Foreskin fibroblast (primary cell): ENCODE measurements at places on chromosomes 7 and 10.
A peak's percentile ranks its signal among the peaks of the same experiment; 100 is the strongest.

- DNase-seq, result peak; percentile 64
These were observed at the start of gene HGF for GRCh38 chr7:81769891-81770727. TSS of gene HGF (minus strand) at chr7:81770047. CDS start at chr7:81769971, 76 bp downstream.

DNA sequence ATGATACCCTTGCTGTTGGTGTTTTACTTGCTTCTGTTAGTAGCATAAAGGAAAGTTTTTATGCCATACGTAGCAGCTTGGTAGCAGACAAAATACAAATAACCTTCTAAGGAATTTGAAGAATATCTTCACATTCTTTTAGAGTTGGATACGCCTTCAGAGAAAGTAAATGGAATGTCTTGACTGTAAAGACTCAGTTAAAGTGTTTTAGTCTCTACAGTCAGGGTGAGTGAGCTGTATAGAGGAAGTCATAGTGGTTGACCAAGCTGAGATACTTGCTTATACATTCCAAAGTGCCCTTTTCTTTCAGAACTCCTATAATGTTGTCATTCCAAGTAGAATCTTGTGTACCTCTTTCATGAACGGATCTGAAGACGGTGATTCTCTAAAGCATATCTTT, 37.7 kb downstream of the RABGEF1 start:
- DNase-seq, result no peak

- DNase-seq, result no peak
These were observed 551.8 kb downstream of the SORCS3 start for GRCh38 chr10:105192861-105193260.

- peak; percentile 81 for DNase-seq
These were observed 150.3 kb upstream of the NRP1 start for GRCh38 chr10:33484787-33485186.

DNA sequence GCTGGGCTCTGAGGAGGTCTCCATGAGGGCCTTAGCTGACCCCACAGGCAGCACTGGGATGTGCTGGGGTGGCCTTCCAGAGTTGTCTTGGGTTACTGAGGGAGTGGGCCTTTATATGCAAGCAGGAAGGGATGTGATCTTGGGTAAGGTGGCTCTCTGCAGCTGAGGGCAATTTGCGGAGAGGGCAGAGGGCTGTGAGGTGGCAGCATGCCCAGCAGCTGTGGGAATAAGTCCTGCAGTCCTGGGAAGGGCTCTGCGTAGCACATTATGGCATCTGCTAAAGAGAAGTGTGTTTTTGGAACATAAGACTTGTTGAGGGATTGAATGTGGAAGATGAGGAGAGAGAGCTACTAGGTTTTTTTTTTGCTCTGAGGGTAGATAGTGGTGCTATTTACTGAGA, 99.6 kb upstream of the KMT2E start:
- DNase-seq, result peak; percentile 65

DNA sequence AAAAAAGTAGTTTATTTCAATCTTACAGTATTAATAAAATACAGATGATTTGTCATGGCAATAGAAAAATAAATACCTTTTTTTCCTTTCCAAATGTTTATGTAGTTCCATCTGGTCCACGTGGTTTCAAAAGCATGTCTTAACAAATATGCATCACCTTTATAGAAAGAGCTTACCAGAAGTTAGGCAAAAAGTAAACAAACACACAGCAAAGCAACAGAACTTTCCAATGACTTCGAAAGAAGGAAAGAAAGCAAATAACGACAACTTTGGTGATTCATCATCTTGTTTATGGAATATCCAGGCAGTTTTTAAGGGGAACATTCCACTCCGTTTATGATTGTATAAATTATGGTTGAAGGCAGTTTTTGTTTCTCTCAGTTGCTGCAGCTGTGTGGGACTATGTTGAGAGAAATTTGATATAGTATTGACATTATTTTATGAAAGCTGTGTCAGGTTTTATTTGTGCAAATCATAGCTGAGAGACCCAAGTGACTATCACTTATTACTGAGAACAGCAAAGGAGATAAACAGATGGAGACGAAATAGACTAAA, 203.1 kb downstream of the CDC14C start:
- no peak for DNase-seq

DNA sequence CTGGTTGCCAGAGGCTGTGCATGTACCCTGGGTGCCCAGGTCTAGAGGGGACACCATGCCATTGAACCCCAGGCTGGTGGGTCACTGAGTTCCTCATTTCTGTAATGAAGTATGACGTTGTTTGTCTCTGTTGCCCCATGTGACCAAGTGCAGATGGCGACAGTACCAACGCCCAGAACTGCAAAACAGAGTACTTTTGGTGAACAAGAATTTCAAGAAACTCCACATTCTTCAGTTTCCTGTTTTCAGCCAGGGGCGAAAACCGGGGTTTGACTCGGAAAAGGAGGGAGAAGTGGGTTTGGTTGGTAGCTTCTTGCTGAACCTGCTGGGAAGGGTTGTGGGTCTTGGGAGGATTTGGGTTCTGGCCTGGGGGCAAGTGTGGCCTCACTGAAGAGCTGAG, 18.2 kb downstream of the CYP17A1 start:
- DNase-seq, result no peak

DNA sequence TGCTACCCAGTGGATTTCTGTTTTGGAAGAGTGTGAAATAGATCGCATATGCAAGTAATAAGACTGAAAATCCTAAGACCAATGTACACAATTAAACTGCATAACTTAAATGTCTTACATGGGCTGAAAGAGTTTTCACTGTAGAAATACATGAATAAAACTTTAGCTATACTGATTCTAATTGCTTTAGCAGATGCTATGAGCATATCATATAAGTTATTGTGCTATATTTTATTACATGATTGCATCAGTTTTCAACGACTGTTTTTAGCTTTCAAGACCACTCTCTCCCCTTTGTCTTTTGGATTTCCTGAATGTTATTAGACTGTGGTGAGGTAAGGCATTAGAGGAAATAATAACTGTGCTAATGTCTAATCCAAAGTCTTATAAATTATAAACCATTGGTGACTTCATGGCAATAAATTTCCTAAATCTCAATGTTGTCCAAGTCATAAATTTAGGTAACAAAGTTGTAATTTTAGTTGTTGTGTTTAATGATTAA, 124.5 kb downstream of the SEMA3A start:
- no peak for DNase-seq

- DNase-seq, result no peak
These were observed 14.0 kb upstream of the BLNK start for GRCh38 chr10:96285331-96285752.

DNA sequence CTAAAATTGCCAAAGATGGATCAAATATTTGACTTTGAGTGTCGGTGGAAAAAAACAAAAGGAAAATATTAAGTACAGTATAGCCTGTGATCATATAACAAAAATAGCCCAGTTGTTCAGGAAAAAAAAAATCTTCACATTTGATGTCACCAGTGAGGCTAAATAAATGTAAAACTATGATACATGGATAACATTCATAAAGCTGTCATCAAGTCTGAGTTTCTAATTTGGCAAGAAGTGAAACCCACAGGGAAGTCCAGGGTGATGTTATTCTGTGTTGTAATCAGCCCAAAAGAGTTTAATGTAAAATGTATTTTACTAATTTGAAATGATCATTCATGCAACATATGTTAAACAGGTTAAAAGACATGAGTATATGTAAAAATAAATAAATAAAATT, 908.0 kb downstream of the PCDH15 start:
- DNase-seq, result no peak

- DNase-seq, result no peak
These were observed 111.3 kb upstream of the DNAJB12 start for GRCh38 chr10:72466018-72466417.

GRCh38 chr7:43666938-43667337, 62.4 kb downstream of the COA1 start:
- DNase-seq, result peak; percentile 54

GRCh38 chr10:92074126-92074887, 150.7 kb downstream of the BTAF1 start:
- DNase-seq, result no peak

DNA sequence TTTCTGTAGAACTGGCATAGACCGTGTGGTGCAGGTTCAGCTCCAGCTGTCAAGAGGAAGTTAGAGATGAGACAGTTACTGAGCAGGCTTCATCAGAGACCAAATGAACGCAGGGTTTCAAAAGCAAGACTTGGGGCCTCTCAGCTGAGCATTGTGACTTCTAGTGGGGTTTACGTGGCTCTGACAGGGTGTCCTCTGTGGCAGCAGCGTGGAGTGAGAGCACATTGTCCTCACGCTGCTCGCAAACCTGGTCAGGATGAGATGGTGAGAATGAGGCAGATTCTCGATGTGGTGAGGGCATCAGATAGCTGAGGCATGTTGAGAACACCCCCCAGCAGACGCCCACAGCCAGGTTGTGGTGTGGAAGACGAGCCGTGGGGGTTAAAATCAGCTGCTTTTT, 126.0 kb downstream of the DNAJB6 start:
- DNase-seq, result no peak

GRCh38 chr10:15719899-15720634, at the start of gene ITGA8:
TSS of gene ITGA8 (minus strand) at chr10:15719922. CDS start at chr10:15719771, 151 bp downstream.
- DNase-seq, result peak; percentile 44

GRCh38 chr10:105974803-105975456, 1189.6 kb downstream of the SORCS1 start:
- DNase-seq, result peak; percentile 68

GRCh38 chr7:5776894-5777660, 4.4 kb downstream of the RNF216 start:
- DNase-seq, result no peak

DNA sequence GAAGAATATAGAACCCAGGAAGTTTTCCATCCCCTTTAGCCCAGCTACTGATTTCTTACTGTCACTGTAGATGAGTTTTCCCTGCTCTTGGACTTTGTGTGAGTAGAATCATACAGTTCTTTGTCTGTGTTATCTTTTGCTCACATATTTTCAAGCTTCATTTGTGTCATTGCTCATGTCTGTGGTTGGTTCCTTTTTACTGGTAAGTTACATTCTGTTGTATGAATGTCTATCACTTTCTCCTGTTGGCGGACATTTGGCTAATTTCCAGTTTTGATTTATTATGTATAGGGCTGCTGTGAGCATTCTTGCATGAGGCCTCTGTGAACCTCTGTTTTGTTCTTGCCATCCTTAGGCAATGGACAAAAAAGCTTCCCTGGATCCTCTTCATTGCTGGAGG, 5.3 kb downstream of the GLRX3 start:
- DNase-seq, result no peak

DNA sequence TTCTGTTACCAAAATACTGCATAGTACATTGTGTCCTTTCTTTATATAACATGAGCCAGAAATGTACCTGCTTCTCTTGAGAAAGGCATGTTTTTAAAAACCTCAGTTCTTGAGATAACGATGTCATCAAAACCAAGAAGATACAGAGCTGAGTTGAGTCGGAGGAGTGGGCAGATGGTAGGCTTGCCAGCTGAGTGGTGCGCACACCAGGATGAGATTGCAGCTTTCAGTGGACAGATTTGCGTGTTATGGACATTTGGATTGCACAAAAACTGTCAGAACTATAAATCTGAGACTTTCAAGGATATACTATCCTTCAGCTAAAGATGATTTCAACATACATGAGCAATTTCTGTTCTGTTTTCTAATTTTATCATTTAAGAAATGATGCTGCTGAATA, 25.0 kb downstream of the PRKAR2B start:
- no peak for DNase-seq

GRCh38 chr10:89296220-89296648, 5.6 kb upstream of the IFIT2 start:
- peak; percentile 76 for DNase-seq

- peak; percentile 41 for DNase-seq
These were observed 1.5 kb downstream of the ACTR3B start for GRCh38 chr7:152760854-152761748.

DNA sequence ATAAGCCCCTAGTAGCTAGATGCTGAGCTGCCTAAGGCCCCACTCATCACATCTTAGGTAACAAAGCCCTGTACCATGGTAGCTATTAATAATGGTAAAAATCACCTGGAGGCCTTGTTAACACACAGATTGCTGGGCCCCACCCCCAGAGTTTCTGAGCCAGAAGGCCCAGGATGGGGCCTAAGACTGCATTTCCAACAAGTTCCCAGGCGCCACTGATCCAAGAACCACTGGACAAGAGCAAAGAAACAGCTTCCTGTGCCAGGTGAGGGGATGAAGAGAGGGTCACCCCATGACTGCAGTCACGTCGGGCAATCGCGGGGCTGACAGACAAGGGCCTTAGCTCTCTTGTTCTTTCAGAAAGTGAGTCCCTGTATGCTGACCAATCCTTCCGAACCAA, 46.8 kb downstream of the ACSM6 start:
- no peak for DNase-seq

DNA sequence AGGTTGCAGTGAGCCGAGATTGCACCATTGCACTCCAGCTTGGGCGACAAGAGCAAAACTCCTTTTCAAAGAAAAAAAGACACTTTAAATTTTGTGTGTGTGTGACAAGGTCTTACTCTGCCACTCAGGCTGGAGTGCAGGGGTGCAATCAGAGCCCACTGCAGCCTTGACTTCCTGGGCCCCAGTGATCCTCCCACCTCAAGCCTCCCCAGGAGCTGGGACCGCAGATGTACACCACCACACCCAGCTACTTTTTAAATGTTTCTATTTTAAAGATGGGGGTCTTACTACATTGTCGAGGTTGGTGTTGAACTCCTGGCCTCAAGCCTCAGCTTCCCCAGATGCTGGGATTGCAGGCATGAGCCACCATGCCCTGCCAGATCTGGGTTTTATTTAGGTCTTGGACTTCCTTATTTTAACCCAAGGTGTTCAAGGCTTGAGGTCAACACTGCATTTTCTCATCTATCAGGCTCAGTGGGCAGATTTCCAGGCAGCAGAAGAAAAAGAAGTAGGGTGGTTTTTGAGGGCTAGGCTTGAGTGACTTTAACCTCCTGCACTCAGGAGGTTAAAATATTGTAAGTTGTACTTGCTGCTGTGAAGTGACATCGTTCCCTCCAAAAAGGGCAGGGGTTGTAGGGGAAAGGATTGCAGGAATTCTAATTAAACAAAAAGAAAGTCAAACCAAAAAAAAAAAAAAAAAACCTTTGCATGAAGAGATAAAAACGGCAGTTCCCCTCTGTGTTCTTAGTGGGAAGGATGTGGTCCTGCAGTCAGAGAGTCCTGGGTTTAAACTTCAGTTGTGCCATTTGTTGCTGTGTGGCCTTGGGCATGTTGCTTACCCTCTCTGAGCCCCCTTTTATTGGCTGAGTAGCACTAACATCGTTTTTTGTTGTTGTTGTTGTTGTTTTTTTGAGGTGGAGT, 71.5 kb downstream of the CARD11 start:
- no peak for DNase-seq

DNA sequence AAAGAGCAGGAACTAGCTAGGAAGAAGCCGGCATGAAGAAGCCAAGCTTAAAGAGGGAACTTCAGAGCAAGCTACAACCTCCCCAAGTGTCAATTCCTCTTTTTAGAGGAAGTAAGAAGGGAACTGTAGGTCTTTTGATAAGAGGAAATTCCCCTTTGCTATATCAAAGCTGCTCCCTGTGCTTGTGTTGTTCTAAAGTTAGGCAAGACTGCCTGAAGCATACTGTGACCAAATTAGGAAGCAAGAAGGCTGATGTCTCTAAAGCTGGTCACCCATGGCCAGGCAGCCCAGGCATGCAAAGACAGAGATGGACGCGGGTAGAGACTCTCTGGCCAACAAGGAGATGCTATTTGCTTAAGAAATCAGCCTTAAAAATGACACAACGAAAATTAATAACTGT, 87.9 kb downstream of the RNF216 start:
- peak; percentile 64 for DNase-seq

GRCh38 chr7:50331564-50332208, 27.2 kb downstream of the IKZF1 start:
- no peak for DNase-seq
